ENCODE measurements at places on chromosomes 12 and 14. TPM values are rescaled to one million over a fixed set of nuclear protein-coding genes. Genes with fewer than 3 reads are reported as not detected.

ANAPC7 gene
- total RNA-seq: 71.9 TPM

NDRG2 gene
- 3.6 TPM for total RNA-seq

GLIPR1L2 gene
- total RNA-seq: 0.05 TPM

TMTC2 gene
- total RNA-seq: 13.0 TPM

RPL10L gene
- not detected for total RNA-seq

RNF41 gene
- 119 TPM for total RNA-seq

STAT2 gene
- 72.7 TPM for total RNA-seq

PPP1R1A gene
- 0.17 TPM for total RNA-seq

MYF5 gene
- total RNA-seq: not detected

AQP6 gene
- 0.05 TPM for total RNA-seq

IGFBP6 gene
- 4.9 TPM for total RNA-seq

TMEM63C gene
- not detected for total RNA-seq

LRRC9 gene
- total RNA-seq: not detected
